ENCODE measurements at places on chromosomes 12 and 14.

DNA sequence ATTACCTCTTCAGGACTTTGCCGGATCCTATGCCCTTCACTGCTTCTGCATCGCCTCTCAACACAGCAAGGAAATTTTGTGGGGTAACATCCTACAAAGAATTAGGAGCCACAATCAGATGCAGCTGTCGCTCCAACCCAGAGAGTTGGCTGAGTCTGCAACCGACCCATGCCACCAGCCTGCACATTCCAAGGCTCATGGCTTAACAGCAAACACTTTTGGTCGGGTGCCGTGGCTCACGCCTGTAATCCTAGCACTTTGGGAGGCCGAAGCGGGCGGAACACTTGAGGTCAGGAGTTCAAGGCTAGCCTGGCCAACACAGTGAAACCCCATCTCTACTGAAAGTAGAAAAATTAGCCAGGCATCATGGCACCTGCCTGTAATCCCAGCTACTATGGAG, 32.3 kb downstream of the LGMN start:
- no peak for DNase-seq

GRCh38 chr12:54967461-54967860, 17.1 kb downstream of the TESPA1 start:
- no peak for DNase-seq

- DNase-seq: no peak
Observed at GRCh38 chr12:100123316-100124095, 19.2 kb downstream of the BLTP3B start.

DNA sequence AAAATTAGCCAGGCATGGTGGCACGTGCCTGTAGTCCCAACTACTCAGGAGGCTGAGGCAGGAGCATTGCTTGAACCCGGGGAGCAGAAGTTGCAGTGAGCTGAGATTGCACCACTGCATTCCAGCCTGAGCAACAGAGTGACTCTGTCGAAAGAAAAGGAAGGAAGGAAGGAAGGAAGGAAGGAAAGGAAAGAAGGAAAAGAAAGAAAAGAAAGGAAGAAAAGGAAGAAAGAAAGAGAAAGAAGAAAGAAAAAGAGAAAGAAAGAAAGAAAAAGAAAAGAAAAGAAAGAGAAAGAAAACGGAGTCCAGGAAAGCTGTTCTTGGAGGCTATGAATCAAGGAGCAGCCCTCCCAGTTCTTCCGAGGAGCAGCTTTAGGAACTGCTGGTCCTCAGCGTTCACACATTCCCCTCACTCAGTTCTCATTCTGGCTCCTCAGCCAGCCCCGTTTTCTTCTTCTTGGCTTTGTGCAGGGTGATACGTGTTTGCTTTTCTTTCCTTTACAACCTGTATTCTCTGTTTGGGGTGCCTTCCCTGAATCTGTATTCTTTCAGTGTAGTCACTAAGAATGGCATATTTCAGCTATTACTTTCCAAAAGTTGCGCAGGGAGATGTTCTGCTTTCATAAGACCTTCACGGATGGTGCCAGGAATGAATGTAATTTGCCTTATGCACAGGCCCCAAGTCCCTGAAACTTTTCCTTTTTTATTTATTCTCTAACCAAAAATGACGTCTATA, 12.2 kb downstream of the FBXL14 start:
- no peak for DNase-seq

DNA sequence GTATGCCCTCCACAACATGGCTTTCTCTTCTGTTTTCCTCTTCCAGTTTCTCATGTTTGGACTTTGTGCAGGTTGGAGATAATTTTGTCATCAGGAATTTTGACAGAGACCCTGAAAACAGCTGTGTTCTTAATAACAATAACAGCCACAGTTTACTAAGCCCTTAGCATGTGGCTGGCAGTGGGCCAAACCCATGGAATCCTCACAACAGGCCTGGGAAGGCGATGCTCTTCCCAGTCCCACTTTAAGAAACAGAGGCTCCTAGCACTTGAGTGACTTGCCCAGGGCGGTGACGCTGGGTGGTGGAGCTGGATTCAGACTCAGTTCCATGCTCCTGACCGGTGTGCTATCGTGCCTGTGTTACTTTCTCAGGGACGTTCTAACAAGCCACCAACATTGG, 20.1 kb upstream of the PLEKHG3 start:
- no peak for DNase-seq

DNA sequence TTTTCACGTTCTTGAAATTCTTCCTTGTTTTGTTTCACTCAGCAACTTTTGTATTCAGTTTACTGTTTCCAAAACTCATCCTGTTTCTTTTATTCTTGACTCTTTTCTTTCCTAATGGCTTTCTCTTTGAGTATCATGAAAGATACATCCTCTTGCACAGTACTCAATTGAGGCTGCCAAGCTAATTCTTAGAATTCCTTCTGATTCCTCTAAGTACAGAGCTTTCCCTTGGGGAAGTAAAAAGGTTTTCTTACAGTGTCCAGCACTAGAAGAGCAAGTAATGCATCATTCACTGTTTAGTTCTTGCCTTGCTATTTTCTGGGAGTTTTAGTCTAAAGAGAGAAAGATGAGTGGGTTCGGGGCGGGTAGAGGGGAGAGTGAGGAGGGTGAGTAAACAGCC, 154.1 kb downstream of the NEDD1 start:
- DNase-seq: no peak

- DNase-seq: no peak
Observed at GRCh38 chr12:29980304-29980703, 196.6 kb upstream of the TMTC1 start.

DNA sequence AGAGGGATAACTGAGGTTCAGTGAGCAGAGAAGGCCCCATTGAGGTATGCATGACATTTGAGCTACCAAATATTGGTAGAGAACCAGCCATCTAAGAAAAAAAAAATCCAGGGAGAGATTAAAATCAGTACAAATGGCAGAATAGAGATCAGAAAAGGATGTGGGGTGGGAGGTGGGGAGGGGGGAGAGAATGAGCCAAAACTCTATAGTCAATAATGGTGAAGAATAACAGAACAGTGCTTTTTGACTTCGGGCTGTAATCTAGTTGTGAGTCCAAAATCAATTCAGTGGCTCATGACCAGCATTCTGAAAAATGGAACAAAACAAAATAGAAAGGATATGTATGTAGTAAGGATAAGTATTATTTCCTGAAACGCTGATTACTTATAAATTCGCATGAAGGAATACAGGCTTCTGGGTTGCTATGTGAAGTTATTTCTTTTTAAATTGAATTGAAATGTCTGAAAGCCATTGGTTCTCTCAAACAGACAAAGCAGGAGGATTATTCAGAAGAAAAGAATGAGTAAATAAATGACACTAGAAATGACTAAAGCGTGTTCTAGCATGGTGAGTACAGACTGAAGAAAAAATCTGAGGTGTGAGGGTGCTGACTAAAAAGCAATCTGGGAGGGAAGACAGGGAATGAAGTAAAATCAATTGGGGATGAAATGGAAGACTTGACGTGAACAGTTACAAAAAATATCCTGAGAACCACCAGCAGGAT, 72.4 kb downstream of the ATP2B1 start:
- DNase-seq: no peak
